ENCODE measurements at places on chromosomes 3 and 15.

DNA sequence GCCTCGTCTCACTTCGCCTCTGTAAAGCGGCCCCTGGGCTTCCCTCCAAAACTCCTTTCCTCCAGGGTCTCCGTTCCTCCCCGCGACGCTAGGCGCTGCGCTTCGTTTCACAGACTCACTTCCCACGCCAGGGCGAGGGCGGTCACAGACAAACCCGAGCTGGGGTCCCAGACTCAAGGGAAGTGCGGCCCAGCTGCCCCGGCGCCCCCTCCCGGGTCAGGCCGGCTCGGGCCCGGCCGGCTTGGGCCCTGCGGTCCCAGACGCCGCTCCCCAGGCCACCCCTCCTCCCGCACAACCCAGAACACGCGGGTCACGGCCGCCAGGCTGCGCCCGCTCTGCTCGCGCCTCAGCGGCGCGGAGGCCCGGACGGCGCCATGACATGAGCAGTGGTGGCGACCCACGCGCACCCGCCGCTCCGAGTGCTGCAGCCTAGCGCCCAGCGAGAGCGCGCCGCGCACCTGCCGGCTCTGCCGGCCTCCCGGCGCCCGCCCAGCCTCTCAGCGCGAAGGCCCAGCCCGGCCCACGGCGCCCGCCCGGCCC lies 547 bp downstream of the NUP210 start:
- no peak for DNase-seq

GRCh38 chr3:187085021-187085666 lies 54.2 kb downstream of the RPL39L start:
- DNase-seq: no peak

- DNase-seq: no peak
These were observed 47.8 kb downstream of the KBTBD8 start for GRCh38 chr3:67045711-67046465.

GRCh38 chr15:77525907-77526594 lies 105.4 kb downstream of the HMG20A start:
- no peak for DNase-seq

- DNase-seq: peak; percentile 28
These were observed 209.4 kb downstream of the CADPS start for GRCh38 chr3:62665627-62666437.

GRCh38 chr3:171874251-171874681 lies 31.1 kb downstream of the TMEM212 start:
- DNase-seq: no peak

- DNase-seq: peak; percentile 18
These were observed 560 bp downstream of the ST6GAL1 start for GRCh38 chr3:186930641-186931531.

DNA sequence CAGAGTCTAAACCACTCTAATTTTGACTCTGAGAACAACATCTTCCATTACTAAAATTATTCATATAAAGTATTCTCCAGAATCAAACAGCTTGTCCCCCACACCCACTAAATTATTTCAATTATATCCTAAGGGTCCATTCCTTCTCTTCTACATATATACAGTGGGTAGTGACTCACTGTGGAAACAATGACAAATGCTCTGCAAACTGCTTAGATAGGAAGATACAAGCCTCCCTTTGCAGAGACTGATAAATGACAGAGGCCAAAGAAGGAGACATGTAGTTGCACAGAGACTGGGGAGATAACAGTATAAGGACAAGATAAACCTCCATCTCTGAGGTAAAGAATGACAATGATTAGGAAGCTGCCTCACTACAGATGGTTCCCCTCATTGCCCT lies 1087.4 kb downstream of the AGBL1 start:
- no peak for DNase-seq

- DNase-seq: no peak
These were observed 34.5 kb upstream of the GABRG3 start for GRCh38 chr15:26936502-26936901.

GRCh38 chr3:14258906-14259904 lies 80.6 kb downstream of the LSM3 start:
- no peak for DNase-seq

GRCh38 chr3:151877269-151877668 lies 3.8 kb downstream of the SUCNR1 start:
- no peak for DNase-seq

DNA sequence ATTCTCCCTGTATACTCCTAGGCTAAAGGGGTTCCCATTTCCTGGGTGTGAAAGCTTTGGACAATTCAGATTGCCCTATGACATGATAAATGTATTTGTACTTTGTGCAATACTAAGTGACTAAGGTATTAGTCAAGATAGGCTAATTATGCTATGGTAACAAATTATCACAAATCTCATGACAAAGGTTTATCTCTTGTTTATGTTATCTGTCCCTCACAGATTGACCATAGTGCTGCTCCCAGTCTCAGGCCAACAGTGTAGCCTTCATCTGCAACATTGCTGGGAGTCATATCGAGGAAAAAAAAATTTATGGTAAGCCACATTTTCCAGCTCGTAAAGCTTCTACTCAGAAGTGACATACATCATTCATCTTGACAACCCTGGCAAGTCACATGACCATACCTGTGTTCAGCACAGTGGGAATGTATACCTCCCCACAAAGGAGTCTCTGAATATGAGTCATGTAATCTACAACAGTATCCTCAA lies 346.2 kb downstream of the IGSF11 start:
- DNase-seq: no peak

DNA sequence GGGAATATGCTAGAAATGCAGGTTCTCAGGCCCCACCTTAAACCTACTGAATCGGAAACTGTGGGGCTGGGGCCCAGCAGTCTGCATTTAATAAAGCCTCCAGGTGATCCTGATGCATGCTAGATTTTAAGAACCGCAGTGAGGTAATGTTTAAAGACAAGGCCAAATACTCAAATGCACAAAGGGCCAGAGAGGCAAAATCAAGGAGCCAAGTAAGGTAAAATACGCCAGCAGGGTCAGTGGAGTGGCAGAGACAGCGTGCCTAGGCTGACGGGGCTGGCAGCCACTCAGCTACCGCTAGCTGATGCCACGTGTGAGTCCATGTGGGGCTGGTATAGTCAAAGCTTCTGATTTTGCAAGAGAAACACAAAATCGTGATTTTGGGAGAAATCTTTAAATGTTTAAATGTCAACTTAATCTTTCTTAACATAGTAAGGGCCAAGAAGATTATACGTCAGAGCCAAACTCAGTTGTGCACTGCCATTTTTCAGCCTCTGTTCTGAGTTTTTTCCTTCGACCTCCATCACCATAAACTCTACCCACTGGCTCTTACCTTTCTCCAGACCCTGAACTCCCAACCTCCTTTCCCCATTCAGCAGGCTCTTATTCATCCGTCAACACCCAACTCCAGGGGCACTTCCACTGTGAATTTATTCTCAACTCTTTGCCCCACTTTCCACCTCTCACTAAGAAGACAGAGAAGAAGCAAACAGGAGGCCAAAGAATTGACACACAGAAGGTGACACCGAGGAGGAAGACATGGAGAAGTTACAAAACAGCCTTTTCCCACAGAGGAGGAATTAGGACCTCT lies 136.6 kb upstream of the RAD18 start:
- no peak for DNase-seq

DNA sequence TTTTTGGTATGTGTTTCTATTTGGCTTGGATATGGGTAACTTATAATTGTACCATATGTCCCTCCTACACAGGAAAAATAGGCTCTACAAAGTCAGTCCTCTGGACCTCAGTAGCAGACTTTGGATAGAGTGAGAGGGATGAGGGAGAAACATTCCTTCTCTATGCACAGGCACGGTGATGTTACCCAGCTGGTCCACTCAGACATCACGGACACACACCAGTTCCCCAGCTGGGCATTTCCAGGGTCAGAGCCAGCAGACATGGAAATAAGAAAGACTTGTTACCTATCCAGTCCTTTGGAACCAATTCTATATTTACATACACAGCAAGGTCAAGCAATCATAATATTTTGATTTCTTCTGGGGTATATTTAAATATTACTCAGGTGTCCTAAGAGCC lies 433.1 kb upstream of the KCNMB2 start:
- DNase-seq: no peak

- DNase-seq: peak; percentile 25
These were observed 442.6 kb upstream of the PDZRN3 start for GRCh38 chr3:74067296-74067695.

- DNase-seq: peak; percentile 99
These were observed 8.3 kb downstream of the TMPRSS7 start for GRCh38 chr3:112042842-112043280.

DNA sequence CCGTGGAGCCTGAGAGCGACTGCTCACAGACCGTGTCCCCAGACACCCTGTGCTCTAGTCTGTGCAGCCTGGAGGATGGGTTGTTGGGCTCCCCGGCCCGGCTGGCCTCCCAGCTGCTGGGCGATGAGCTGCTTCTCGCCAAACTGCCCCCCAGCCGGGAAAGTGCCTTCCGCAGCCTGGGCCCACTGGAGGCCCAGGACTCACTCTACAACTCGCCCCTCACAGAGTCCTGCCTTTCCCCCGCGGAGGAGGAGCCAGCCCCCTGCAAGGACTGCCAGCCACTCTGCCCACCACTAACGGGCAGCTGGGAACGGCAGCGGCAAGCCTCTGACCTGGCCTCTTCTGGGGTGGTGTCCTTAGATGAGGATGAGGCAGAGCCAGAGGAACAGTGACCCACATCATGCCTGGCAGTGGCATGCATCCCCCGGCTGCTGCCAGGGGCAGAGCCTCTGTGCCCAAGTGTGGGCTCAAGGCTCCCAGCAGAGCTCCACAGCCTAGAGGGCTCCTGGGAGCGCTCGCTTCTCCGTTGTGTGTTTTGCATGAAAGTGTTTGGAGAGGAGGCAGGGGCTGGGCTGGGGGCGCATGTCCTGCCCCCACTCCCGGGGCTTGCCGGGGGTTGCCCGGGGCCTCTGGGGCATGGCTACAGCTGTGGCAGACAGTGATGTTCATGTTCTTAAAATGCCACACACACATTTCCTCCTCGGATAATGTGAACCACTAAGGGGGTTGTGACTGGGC lies 7.3 kb downstream of the FAM131A start:
- no peak for DNase-seq

GRCh38 chr3:8443829-8444791 lies 57.5 kb upstream of the LMCD1 start:
- DNase-seq: peak; percentile 51

GRCh38 chr3:22526266-22526837 lies 676.8 kb upstream of the UBE2E2 start:
- no peak for DNase-seq

- peak; percentile 18 for DNase-seq
These were observed 517 bp downstream of the FBN1 start for GRCh38 chr15:48644827-48645557.

GRCh38 chr3:100426067-100426682 lies 24.8 kb downstream of the LNP1 start:
- DNase-seq: no peak

GRCh38 chr3:36362216-36362615 lies 18.1 kb upstream of the STAC start:
- no peak for DNase-seq

DNA sequence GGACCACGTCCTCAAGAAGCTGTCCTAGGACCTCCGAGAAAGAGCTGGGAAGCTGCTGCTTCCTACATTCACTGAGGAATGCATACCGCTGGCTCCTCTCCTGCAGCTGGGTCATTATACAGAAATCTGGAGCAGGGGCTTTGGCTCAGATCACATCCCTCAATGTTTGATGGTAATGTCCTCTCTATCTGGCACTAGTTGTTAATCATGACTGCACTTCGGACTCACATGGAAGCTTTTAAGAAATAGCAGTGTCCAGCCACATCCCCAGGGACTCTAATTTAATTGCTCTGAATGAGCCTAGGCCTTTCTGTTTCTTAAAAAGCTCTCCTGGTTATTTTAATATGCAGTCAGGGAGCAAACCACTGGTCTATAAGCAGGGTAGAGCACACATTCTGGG lies 25.7 kb upstream of the MYRIP start:
- no peak for DNase-seq

DNA sequence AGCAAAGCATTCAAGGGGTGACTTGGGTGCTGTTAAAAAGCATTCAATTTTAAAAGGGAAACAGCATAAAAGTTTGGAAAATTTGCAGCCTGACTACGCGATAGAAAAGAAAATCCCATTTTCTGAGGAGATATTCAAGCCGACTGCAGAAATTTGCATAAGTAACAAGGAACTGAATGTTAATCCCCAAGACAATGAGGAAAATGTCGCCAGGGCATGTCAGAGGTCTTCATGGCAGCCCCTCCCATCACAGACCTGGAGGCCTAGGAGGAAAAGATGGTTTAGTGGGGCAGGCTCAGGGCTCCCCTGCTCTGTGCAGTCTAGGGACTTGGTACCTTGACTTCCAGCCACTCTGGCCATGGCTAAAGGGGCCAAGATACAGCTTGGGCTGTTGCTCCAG lies 93.1 kb downstream of the ISL2 start:
- no peak for DNase-seq

GRCh38 chr3:64109438-64109837 lies 86.1 kb upstream of the PSMD6 start:
- no peak for DNase-seq

- DNase-seq: no peak
These were observed 74.3 kb downstream of the GABRB3 start for GRCh38 chr15:26698555-26698954.

GRCh38 chr3:196569003-196569516 lies 600 bp downstream of the FBXO45 start:
- peak; percentile 42 for DNase-seq

DNA sequence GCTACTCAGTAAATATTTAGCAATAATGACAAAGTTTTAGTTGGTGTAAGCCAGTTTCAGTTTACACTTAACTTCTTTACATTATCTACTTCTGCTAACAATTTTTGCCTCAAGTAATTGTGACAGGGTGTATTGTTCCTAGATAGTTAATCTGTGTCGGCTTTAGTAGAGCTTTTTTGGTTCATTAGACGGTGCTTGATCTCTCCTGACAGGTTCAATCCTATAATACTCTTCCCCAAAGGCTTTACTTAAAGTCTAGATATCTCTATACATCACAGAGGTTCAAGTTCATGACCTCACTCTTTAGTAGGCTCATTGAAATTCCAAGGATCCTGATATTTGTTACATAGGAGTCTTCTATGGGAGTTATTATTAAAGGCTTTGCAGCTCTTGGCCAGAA lies 365.6 kb upstream of the DPPA4 start:
- no peak for DNase-seq

DNA sequence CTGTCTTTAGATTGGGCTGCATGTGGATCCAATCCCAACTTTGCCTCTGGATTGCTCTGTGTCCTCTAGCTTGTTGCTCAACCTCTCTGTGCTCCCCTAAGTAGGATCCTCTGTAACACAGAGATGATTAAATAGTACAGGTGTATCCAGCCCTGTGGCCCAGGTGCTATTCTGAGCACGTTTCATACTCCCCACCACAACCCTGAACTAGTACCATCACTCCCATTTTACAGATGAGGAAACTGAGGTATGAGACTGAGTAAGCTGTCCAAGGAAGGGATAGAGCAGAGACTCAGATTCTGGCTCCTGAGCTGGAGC lies 7.2 kb downstream of the ISG20 start:
- DNase-seq: no peak

Data from COR-L47 (cell line).